ENCODE measurements at places on chromosomes 3 and 15.

- no peak for DNase-seq
Observed at GRCh38 chr3:69983546-69984265, 15.8 kb upstream of the SAMMSON start.

DNA sequence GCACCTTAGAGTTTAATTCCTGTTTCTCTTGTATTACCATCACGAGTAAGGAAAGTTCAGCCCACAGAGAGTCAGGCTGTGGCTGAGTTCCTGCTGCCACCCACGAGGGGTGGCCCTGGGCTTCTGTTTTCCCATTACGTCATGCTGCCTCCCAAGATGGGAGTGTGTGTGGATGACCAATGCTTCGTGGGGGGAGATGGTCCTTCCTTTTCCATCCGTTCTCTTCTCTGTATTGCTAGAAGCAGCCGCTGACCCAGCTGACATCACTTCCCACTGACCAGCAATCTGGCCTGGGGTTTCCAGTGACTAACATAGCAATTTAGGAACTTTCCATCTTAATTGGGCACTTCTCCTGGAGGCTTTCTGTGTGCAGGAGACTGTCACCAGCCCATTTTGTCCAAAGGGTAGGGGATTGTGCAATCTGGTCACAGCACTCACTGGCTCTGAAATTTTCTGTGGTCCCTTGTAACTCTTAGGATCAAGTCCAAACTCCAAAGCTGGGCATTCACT, 9.3 kb downstream of the IRAK2 start:
- DNase-seq: no peak

DNA sequence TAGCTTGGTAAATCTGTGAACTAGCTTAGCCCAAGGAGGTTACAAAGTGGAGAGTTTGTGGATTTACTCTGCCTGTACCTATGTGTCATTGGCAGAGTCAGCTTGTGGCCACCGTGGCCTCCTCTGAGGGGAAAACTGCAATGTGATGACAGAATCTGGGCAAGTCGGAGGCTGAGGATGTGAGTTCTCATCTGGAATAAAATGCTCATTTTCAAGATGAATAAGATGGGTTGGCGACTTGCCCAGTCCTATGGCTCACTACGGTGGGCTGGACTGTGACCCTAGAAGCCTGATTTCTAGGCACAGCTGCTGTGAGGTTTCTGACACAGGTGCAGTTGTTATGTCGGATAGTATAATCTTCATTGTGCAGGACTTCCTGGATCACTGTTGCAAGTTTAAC, 83.7 kb downstream of the ETV5 start:
- no peak for DNase-seq

DNA sequence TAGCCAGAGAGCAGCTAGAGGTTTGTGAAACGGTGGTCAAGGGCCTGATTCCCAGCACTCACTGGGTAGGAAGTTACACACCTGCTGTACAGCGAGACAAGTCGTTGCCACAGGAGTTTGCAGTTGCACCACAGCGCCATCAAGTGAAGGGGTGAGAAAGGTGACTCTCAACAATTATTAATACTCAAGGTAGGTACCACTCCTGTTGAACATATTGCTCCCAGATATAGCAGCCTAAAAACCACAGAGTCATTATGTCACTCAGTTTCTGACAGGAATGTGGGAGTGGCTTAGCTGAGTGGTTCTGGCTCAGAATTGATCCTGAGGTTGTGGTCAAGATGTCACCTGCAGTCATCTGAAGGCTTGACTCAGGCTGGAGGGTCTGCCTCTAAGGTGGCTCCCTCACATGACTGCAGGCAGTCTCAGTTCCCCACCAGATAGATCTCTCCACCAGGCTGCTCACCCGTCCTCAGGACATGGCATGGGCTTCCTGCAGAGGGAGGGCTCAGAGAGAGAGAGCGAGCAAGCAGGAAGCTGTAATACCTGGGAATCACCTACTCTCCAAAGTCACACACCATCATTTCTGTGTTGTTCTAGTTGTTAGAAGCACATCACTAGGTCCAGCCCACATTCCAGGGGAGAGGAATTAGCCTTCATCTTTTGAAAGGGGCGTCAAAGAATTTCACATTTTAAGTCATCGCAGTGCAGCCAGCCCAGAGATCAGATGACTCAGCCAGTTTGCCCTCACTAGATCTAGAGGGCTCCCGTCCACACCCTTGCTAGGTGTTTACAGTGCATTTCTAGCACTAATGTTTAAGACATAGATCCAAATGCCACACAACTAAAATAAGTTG, 17.0 kb upstream of the ANO10 start:
- DNase-seq: peak; percentile 43

GRCh38 chr3:174358252-174358651, 500.9 kb upstream of the NAALADL2 start:
- DNase-seq: no peak

DNA sequence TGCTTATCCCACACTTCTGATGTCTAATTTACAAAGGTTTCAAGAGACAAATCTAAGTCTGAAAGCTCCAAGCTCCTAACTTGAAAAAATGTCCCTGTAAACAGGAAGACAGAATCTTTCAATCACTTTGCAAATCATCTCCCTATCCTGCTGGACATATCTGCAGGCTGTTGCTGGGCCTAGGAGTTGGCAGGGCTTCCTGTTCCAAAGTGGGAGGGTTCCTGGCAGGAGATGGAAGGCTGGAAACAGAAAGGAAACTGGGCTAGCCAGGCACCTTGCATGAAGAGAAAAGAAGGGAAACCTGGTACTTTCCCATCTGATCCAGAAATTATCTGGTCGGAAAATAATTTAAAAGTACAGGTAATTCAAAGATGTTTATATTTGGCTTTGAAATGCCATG, 227.3 kb upstream of the IL12A start:
- no peak for DNase-seq

- DNase-seq: peak; percentile 3
Observed at GRCh38 chr3:132006605-132007204, 28.1 kb downstream of the CPNE4 start.

DNA sequence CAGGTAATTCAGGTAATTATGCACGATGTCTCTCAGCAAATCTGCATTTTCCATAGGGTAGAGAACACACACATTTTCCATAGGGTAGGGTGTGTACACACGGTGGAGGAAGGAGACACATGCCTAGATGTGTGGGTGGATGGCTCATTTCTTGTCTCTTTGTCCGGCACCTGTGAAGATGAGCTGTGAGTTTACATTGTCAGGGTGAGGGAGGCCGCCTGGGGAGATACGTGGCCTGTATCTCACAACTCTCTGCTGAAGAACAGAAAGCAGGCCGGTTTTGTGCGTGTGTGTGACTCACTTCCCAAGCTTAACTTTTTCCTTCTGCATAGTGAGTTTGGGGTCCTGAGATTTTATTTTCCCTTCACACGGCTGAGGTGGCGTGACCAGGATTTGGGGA, 60.3 kb downstream of the SLC6A6 start:
- no peak for DNase-seq

DNA sequence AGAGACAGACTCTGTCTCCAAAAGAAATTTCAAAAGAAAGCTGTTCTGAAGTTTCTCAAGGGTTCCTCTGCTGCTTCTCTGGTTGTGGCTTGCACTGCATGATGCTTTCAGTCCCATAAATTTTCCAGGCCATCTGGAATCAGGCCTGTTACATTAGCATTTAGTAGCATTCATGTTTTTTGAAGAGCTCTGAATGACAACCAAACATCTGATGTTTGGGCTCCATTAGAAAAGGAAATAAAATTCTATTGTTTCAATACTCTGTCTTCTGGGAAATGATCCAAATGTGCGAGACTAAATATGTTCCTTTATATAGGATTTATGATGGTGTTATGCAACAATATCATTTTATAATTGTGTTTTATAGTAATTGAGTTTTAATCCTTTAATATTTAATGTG, 455.8 kb downstream of the GABRG3 start:
- no peak for DNase-seq

- DNase-seq: no peak
Observed at GRCh38 chr3:149536429-149536828, 61.9 kb downstream of the TM4SF4 start.

DNA sequence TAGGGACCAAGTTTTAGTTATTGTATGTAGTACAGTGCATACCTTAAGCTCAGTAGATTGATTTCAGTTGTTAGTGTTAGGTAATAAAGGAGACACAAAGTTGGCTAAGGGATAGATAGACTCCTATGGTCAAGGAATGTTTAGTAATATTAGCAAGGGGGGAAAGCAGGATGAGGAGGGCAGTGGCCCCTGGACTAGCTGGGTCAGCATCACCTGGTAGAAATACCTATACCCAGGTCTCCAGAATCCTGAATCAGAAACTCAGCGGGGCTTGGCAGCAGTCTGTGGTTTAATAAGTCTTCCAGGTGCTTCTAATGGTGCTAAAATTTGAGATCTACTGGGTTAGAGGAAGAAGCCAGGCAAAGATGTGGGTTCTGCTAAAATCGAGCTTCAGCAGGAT, 35.0 kb downstream of the BBX start:
- no peak for DNase-seq

DNA sequence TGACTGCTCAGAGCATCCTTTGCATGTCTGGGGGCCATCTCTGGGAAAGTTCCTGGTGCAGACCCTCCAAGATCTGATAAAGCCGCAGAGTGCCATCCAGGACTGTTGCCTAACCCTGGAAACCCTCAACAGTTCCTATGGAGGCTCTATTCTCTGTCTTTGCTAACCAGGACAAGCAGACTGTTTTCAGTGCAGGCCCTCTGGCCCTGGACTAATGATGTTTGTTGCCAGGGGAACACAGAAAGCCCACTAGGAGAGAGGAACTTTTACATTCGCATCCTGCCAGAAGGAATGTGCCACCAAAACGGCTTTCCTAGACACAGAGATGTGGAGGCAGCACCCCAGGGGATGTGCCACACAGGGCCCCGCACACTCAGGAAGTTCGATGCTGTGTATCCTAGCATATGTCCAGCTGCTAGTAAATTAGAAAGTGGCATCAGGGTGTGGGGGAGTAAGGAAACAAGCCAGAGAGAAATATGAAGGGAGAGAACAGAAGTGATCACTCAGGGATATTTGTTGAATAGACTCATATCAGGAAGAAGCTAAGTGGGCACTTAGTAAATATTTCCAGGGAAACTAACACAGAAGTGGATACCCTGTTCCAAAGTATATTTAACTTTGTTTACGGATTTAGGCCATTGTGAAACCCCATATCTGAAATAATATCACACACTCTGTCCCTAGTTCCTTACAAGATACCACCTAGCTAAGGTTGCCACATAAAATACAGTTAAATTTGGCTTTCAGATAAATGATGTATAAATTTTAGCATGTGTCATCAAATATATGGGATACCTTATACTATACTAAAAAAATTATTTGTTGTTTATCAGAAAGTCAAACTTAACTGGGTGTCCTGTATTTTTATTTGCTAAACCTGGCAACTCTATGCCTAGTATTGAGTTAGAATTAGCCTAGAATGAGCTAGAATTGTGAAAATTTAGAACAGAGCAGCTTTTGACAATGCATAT, 29.9 kb upstream of the TMOD3 start:
- DNase-seq: no peak

DNA sequence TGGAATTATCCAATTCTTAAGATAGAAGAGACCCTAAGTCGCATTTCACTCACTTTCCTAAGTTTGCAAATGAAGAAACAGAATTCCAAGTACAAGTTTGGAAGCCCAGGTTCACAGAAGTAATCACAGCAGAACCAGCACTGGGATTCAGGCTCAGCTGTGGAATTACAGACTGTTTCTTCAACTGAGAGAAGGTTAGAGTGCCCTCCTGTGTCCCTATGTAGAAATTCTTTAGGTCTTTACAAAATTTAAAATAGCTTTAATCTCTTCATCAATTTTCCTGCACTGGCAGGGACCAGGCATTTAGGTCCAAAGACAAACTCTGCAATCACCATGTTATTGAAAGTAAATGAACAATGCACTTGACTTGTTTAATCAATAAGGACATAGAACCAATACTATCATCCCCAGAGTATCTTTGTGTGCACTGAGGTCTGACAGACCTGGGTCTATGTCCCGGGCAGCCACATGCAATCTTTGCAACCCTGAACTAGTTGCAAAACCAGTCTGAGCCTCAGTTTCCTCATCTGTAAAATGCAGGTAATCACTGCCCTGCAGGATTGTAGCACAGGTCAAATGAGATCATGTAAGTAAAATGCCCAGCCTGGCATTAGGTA, 96.3 kb upstream of the ZBED2 start:
- DNase-seq: peak; percentile 21

DNA sequence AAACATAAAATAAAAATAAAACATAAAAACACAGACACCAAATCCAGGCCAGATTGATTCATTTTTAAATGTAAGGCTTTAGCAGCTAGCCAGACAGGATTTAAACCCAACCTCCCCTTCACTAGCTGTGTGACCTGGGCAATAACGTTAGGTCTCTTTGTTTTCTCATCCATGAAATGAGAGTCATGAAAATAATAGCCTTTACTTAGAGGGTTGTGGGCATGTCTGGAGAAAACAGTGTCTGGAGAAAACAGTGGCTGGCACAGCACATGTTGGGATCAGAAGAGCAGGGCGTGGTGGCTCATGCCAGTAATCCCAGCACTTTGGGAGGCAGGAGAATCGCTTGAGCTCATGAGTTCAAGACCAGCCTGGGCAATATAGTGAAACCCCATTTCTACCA, 1.9 kb upstream of the DPPA4 start:
- DNase-seq: no peak

DNA sequence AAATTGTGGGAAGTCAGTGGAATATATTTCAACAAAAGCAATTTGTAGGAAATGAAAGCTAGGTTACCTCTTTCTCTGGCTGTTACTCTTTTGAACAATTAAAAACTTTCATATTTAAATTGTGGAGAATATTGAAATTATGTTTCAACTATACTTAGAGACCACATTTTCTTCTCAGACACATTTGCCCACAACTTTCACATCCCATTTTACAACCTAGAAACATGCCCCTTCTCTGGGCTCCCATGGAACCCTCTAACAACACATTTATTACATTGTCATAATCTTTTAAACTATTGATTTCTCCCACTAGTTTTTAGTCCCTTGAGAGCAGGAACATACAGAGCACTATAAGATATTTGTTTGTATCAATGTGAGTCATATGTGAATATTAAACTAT, 211.7 kb upstream of the TTC14 start:
- DNase-seq: no peak

DNA sequence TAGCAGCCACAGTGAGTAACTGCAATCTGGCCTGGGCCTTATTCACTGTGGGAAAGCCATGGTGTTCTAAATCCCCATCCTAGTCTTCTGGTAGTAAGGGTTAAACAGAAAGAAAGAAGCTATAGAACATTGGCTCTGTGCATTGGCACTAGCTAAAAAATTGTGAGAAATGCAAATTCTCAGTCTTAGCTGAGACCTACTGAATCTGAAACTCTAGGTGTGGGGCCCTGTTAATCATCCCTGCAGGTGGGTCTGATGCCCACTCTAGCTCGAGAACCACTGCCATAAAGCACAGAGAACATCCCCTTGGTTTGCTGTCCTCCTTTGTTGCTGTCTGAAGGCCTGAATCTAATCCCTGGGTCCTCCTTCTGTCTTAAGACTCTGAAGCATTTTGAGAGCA, 59.3 kb downstream of the MEIS2 start:
- no peak for DNase-seq

- DNase-seq: no peak
Observed at GRCh38 chr3:107939691-107940442, 151.0 kb downstream of the CD47 start.

- no peak for DNase-seq
Observed at GRCh38 chr15:31298707-31299172, 27.9 kb upstream of the KLF13 start.

Data from CD4-positive, alpha-beta T cell treated with Interleukin-6 for 4 hours (primary cell).